ENCODE measurements at places on chromosomes 11 and 22.

DNA sequence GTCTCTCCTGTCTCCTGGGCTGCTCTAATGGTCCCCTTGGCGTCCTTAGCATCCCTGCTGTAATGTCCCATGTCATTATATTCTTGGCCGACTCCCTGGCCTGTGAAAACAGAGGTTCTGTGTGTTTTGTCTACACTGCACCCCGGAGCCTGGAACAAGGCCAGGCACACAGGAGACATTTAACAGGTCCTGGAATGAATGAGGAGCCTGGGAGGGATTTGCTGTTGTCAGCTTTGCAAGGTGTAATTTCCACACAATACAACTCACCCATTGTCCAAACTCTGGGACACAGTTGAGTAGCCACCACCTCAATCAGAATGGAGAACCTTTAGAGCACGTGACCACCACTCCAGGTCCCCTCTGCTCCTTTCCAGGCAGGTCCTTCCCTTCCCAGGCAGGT lies 14.9 kb upstream of the PDGFB start:
- DNase-seq, result no peak

DNA sequence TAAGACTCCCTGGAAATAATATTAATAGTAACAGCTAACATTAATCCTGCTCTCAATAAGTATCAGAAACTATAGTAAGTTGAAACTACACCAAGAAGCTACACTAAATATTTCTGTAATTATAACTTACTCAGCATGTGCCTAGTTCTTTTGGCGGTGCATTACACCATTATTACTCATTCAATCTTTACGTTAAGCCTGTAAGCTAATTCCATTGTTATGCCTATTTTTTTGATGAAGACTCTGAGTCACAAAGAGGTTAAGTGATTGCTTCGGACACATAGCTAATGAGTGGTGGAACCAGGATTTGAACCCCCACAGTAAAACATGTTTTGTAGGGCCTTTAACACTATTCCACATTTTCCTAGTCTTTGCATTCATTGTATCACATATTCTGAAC lies 111.6 kb downstream of the RASSF10 start:
- no peak for DNase-seq

GRCh38 chr22:48238966-48239365 lies 1476.5 kb downstream of the TBC1D22A start:
- no peak for DNase-seq

GRCh38 chr11:119175493-119176077 lies 7.1 kb downstream of the NLRX1 start:
- DNase-seq, result no peak

DNA sequence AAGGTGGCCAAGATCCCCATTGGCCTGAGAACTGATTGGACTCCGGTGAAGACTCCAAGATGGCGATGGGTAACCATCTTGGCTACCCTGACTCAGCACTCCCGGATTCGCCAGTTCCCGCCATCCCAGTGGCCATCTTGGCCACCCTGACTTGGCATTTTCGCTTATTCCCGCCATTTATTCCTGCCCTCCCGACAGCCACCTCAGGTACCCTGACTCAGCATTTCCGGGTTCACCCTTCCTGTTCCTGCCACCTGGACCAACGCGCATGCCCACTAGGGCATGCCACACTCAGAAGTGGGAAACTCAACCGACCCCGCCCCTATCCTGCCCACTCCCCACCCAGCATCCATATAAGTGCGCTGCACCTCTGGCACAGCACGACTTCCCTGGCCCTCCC lies 7.8 kb downstream of the OR8K5 start:
- DNase-seq, result no peak

DNA sequence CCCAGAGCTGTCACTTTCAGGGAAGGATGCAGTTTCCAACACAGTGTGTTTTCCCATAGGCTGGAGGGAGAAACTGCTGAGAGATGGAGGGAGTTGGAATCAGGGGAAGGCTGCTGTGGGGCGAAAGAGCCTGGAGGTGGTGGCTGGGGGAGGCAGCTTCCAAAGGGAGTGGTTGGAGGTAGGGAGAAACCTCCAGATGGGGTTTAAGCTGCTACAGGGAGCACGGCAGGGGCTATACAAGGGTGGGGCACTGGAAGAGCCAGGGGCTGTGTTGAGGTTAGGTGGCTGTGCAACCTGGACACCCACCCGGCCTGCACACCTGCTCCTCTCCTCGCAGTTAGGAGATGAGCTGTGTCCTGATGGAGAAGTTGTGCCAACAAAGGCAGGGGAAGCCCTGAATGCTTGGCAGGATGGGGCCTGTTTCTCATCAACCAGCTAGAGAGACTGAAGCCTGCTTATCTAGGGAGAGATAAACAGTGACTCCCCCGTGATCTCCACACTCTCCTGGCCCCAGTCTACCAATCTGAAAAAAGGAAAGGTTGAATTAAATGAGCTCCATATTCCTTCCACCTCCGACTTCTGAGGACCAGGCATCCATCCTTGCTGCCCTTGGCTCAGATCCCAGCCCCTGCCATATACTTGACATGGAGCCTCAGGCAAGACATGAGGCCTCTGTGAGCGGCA lies 3.6 kb upstream of the SLCO2B1 start:
- DNase-seq, result no peak

DNA sequence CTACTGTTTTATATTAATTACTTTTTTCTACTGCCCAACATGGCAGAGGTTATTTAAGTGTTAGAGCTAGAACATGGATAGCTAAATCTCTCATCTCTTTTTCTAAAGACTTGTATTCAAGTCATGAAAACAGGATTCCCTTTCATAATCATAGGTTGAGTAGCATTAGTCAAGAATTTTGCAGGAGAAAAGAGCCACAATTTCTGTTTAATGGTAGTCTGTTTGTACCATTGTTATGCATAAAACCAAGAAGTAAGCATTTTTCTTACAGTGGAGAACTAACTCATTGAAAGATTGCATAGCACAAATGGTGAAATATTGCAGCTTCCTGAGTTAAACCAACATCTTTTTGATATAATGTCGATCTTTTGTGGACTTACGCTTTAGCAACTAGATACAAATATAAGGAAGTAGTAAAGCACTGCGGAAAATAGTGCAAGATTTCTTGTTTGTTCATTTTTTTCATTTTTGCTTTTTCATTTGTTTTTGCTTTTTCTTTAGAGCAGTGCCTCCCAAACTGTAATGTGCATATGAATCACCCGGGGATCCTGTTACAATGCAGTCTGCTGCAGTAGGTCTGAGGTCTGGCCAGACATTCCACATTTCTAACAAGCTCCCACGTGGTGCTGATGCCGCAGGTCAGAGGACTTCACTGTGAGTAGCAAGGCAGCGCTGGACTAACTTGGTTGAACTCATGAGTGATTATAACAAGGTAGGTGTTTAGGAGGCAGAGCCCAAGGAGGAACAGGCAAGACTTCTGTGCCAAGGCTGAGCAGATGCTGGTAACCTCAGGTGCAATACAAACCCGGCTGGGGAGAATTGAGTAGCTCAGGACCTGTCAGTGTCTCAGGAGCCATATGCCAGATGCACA lies 4.6 kb downstream of the ETS1 start:
- peak; percentile 8 for DNase-seq

DNA sequence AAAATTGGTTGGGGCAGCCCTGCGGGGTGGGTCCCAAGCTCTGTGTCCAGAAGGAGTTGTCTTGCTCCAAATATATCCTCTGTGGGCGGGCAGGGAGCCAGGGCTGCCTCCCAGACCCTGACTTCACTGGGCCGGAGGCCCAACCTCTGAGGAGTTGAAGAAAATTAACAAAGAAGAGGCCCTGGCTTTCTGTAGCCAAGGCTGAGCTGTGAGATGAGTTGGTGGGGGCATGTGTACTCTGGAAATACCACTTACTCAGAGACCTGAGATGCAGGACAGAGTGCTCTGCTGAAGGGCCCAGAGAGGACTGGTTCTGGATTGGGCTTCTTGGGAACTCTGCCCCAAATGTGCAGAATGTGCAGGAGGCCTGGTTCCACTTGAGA lies 96.3 kb downstream of the SWAP70 start:
- peak; percentile 15 for DNase-seq

GRCh38 chr11:74820763-74821162 lies 72.1 kb downstream of the RNF169 start:
- DNase-seq, result no peak

DNA sequence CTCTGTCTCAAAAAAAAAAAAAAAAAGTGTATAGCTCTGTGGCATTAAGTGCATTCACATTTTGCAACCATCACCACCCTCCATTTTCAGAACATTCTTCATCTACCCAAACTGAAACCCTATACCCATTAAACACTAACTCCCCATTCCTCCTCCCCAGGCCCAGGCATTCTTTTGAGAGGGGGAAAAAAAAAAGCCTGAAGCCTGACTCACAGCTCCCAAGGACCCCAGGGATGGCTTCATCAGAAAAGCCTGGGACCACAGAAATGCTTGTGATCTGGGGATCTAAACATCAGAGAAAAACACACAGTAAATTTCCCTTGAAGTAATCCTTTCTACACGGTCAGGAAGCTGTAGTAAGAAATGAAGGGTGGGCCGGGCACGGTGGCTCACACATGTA lies 10.7 kb upstream of the GTSE1 start:
- DNase-seq, result no peak

- peak; percentile 6 for DNase-seq
These were observed 34.0 kb downstream of the IRAG1 start for GRCh38 chr11:10659339-10660216.

- no peak for DNase-seq
These were observed 6.7 kb downstream of the DDI1 start for GRCh38 chr11:104043142-104043541.

GRCh38 chr22:41377846-41378245 lies 3.9 kb upstream of the TEF start:
- no peak for DNase-seq

DNA sequence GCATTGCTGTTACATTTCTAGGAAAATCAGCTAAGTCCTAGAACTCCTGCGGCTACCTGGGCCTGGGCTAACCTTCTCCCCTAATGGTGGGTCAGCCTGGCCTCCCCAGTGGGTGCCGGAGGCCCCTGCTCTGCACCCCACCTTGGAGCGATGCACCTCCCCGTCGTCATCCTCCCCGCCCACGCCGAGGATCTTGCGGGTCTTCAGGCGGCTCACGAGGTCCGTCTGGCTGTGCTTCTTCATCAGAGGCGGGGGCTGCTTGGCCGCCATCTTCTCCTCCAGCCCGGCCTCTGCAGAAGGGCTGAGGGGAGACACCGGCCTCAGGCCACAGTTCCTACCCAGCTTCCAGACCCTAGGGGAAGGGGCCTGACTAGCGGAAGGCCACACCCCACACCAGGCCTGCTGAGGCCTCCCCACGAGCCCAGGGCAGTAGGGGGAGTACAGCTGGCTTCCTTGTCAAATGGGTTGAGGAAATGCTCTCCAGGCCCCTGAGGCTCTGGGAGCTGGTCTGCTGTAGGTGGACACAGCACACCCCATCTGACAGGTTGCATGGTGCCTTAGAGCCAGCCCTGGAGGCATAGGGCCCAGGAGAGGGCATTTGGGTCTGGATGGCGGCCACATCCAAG lies 12.5 kb downstream of the TP53I11 start:
- no peak for DNase-seq

DNA sequence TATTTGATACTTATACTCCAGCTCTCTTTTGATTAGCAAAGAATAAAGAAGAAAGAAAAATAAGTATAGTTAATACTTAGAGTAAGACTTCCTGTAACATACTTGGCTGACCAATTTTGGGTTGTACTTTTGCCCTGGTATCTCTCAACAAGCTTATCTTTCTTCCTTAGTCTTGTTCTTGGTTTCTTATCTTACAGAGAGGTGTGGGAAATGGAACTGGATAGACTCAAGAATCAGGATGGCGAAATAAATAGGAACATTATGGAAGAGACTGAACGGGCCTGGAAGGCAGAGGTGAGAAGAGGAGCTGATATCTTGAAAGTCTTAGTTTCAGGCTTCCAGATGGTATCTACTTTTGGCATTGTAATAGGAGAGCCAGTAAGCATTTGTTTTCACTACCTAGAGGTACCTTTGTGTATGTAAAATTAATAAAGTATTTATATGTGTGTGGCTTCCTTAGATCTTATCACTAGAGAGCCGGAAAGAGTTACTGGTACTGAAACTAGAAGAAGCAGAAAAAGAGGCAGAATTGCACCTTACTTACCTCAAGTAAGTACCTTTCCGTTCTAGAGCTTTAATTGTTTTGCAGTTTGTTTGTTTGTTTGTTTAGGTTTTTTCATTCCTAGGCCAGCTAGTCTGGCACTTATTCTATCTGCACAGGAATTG lies 11.3 kb upstream of the BACE1-AS start:
- DNase-seq, result no peak

DNA sequence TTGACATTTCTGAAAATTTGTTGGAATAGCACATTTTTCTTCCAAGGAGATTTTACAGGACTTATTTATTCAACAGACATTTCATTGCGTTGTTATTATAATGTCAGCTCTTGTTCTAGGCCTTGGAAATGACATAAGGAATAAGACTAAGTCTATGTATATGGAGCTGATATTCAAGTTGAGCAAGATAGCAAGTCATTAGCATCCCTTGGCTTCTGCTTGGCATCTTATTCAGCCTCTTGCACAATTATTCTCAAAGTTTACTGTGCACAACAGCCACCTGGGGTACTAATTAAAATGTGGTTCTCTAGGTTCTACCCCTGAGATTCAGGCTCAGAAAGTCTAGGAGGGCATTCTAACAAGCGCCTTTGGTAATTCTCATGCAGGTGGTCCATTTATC lies 304.8 kb upstream of the DDI1 start:
- DNase-seq, result no peak

- no peak for DNase-seq
These were observed 782.9 kb downstream of the BRD1 start for GRCh38 chr22:49044776-49045175.

GRCh38 chr11:330694-331357 lies 10.2 kb upstream of the IFITM3 start:
- DNase-seq, result no peak

DNA sequence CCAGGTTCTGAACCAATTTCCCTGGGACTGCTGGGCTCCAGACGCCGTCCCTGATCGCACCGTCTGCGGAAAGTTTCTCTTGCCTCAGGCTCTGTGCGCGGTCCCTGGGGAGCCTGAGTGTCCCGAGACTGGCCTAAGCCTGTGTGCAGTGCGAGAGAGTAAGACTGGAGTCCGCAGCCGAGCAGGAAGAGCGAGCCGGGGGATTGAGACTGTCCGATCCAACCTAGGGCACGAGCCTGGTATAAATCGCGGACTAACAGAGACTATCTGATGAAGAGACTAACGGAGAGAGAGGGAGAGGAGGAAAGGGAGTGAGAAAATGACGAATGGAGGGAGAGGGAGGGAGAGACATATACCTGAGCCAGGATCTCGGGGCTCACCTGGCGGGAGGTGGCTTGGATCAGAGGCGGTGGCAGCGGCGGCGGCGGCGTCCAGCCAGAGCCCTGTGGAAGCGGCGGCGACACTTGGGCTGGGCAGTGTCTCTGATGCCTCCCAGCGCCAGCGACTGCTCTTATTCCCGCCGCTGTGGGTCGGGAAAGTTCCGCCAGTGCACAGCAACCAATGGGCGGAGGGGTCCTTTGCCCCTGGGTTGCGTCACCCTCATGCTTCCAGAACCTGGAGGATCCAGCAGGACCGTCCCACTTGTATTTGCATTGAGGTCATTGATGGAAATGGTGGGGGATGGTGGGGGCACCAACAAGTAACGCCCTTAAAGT lies at the start of gene CALCA:
Gene CALCA, minus strand, starts transcription at position 487 of the 716 bp plus-strand sequence. CDS start 1,159 bp downstream, outside the sequence.
- DNase-seq, result no peak
